Stimulated activated CD4-positive, alpha-beta T cell treated with anti-CD3 and anti-CD28 coated beads, Interleukin-12 subunit alpha, Interleukin-12 subunit beta, amount 100 ng/mL, for 48 hours (primary cell): ENCODE measurements at places on chromosomes 2 and 18.

- DNase-seq: no peak
These were observed 54.9 kb downstream of the LIPG start for GRCh38 chr18:49616618-49617328.

- DNase-seq: no peak
These were observed 47.3 kb upstream of the SLC38A11 start for GRCh38 chr2:165002638-165003037.

DNA sequence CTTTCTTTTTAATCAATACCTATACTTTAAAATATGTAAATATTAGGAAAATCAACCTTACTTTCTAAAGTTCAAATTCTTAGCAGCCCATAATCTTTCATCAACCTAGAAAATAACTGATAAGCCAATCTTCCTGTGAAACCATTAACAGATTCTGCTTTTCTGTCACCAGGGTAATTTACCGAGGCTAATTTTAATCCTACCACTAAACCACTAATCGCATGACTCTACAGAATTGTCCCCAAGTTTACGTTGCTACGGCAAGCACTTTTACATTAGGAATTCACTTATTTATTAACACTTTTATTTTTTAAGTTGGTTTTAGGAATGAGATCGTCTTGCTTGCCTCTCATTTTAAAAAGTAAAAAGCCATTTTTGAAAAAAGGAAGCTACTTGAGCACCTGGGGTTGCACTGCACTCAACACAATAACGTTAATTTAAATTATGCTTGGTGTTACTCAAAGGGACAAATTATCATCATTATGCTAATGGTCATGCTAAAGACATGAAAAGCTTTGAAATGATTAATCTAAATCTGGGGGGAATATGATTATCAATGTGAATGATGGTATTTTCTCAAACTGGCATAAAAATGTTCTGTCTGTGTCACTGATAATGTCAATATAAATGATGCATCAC, 10.2 kb downstream of the ZNF516 start:
- DNase-seq: no peak

- DNase-seq: no peak
These were observed 1242.0 kb upstream of the ACVR2A start for GRCh38 chr2:146602856-146603255.

- no peak for DNase-seq
These were observed 158.6 kb downstream of the AQP4 start for GRCh38 chr18:26706911-26707351.

- DNase-seq: no peak
These were observed 5.0 kb downstream of the NAPG start for GRCh38 chr18:10530852-10531251.

GRCh38 chr2:175576270-175576669, 394.8 kb upstream of the ATP5MC3 start:
- DNase-seq: no peak

- no peak for DNase-seq
These were observed 867 bp downstream of the RBBP8 start for GRCh38 chr18:22933966-22934423.

GRCh38 chr2:214410918-214411554, at the start of gene VWC2L:
Gene VWC2L (plus strand): TSS chr2:214411054. CDS start chr2:214414194, 3,140 bp downstream.
- DNase-seq: no peak

DNA sequence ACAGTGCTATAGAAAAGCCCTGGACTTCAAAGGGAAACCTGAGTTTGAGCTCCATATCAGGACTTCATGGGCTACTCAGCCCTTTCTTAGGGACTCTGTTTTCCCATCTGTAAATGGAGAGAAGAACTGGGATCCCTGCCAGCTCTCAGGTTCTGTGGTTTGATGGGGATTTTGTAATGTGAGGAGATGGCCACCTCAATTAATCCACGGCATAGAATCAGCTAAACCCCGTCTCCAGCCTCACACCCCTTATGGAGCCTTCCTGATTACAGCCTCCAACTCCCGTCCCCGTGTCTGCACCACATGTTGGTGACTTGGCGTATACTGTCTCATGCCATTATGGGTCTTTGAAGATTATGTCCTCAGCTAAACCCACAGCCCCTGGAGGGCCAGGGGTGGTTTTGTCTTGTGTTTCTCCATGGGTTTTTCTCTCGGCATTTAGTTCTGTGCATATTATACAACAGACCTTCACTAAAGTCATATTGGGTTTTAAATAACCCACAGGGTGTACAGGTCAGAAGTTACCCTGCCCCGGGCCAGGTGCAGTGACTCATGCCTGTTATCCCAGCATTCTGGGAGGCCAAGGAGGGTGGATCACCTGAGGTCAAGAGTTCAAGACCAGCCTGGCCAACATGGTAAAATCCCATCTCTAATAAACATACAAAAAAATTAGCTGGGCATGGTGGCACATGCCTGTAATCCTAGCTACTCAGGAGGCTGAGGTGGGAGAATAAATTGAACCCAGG, 63.8 kb upstream of the PPP1CB start:
- DNase-seq: no peak

GRCh38 chr2:21276163-21276562, 152.4 kb downstream of the TDRD15 start:
- no peak for DNase-seq

DNA sequence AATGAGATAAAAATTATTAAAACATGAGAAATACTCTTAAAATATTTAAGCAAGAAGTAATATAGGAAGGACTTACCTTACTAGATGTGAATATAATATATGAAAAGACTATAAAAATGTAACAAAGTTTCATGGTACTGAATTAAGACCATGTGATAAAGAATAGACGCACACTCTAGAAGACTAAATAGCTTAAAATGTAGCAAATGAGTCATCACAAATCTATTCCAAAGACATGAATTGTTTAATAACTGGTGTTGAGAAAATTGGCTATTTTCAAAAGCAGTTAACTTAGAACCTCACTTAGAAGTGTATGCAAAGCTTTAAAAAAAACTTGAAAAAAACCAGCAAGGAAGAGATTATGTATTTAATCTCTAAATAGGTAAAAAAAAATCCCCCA, 64.1 kb downstream of the POLE4 start:
- no peak for DNase-seq

DNA sequence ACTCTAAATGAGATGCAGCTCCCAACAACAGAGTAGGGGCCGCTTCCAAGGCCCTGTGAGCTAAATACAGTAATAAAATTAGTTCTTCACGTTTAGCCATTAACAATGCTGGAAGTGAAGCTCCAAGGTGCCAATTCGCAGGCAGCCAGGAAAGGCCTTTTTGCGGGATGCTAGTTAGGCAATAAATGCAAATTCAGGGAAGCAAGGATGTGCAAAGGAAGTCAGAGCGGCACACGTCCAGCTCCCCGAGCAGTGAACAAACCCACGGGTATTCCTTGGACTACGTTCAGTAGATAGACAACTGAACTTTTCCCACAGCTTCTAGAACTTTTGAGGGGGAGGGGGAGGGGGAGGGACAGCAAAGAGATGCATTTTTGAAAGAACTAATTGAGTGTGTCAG, 6.9 kb downstream of the ZNF516 start:
- no peak for DNase-seq

DNA sequence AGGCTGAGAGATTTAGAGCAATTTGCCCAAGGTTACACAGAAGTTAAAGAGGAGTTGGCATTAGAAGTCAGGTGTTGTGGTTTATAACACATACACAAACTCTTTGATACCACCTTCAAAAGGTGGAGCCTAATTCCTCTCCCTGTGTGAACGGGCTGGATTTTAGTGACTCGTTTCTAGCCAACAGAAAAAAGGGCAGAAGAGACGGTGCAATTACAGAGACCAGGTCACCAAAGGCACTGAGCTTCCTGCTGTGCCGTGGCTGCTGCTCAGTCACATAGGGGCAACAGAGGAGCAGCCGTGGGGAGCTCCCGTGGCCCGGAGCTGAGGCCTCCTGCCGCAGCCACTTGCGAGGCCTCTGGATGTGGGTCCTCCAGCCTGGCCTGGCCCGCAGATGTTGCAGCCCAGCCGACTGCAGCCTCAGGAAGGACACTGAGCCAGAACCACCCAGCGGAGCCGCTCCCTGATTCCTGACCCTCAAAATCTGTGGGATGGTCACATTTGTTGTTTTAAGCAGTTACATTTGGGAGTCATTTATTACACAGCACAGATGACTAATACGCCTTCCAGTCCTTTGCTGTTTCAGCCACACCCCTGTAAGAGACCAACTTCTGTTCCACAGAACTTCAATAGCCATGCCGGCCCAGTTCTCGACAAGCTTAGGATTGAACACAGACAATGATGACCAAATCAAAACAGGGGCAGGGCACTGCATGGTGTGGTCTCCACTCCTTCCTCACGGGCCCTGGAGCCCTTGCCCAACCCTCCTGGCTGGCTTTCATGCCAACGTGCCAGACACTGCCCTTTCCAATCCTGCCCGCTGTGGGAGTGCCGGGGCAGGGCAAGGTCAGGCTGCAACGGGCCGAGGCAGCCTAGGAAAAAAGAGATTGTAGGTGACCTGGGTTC, 17.1 kb downstream of the EDAR start:
- DNase-seq: no peak

- no peak for DNase-seq
These were observed 21.1 kb downstream of the EMX1 start for GRCh38 chr2:72938455-72938854.

- no peak for DNase-seq
These were observed 44.8 kb downstream of the RMP24 start for GRCh38 chr18:36017232-36017631.

DNA sequence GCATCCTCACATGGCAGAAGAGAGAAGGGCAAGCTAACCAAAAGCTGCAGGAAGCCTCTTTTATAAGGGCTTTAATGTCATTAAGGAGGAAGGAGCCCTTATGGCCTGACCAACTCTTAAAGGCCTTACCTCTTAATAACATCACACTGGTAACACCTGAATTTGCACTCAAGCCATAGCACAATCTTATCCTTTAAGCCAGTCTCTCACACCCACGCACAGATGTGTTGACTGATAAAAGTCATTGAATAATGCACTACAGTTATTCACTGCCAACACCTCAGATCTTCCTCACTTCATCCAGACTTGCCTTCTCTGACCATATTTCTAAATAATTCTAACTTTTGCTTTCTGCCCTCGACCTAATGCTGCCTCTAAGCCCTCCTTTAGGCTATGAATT, 516.8 kb downstream of the ADCYAP1 start:
- no peak for DNase-seq

DNA sequence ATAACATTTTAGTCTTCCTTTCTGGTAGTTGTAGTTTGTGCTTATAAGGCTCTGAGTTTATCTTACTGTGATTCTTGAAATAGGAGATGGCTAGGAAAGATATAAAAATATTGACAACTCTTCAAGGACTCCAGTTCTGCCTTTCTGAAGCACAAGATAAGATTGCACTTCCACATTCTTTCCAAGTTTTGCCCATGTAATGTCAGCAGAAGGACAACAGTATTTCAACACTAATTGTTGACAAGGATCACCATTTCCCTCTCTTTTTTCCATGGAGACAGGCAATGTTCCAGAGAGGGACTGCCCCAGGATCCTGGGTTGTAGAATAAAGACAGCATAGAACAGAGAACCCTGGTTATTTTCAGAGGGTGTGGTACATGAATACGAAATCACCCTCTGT, 279.1 kb upstream of the CNTNAP5 start:
- DNase-seq: no peak

DNA sequence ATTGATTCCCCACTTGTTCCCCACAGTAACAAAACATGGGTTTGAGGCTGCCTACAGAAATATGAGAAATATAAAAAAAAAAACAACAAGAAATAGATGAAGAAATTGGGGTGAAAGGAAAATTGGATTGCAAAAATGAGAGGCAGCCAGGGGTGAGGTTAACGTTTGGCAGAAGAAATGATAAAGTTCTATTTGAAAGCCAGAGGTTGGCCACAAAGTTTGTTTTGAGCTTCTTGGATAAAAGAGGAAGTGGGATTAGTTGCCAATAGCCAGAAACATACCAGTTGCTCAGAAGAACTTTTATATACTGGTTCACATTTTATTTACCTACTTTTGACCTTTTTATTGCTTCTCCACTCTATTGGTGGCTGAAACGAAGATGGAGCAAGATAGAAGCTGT, 67.5 kb downstream of the FASTKD2 start:
- no peak for DNase-seq

DNA sequence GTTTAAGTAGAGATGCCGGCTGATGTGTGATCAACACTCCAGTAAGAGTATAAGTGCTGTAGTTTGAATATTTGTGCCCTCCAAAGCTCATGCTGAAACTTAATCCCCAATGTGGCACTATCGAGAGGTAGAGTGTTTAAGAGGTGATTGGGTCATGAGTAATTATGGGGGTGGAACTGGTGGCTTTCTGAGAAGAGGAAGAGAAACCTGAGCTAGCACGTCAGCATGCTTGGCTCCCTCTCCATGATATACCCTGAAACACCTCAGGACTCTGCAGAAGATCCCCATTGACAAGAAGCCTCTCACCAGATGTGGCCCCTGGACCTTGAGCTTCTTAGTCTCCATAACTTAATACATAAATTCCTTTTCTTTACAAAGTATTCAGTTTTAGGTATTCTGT, 584.8 kb downstream of the TSN start:
- DNase-seq: no peak

GRCh38 chr2:160419776-160420505, 73.7 kb downstream of the RBMS1 start:
- no peak for DNase-seq

- DNase-seq: no peak
These were observed 10.2 kb downstream of the FECH start for GRCh38 chr18:57576316-57576715.

- DNase-seq: no peak
These were observed 22.7 kb downstream of the TTC32 start for GRCh38 chr2:19879120-19879519.

- DNase-seq: no peak
These were observed 123.2 kb downstream of the PTH2R start for GRCh38 chr2:208529796-208530195.

- no peak for DNase-seq
These were observed 317.4 kb upstream of the SOX11 start for GRCh38 chr2:5374762-5375161.

DNA sequence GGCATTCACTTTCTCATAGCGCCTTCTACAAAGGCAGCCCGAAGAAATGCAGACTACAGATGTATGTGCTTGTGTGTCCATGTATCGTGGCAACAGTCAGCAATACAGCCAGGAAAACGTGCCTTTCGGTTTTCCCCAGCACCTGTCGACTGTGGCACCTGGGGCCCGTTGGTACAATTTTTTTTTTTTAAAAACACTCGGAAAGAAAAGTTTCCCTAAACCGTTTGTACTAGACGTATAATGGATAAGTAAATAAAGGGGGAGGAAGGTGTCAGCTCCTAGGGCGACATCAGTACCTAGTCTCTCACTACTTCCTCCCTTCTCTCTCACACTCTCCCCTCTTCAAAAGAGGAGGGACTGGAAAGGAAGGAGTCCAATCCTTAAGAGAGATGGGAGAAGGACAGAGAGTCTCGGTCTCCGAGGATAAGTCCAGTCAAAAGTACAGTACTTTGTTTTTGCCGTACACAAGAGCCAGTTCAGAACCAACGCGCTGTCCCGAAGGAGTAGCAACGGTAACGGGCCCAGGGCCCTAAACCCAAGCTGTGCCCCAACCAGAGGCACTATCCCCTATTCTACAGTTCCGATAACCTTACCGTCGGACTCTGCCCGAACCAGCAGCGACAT, 759 bp downstream of the PPP4R3B start:
- DNase-seq: peak; percentile 22
